Stimulated activated CD4-positive, alpha-beta T cell treated with anti-CD3 and anti-CD28 coated beads, Interleukin-4, amount 100 ng/mL, for 48 hours (primary cell): ENCODE measurements at places on chromosomes 2 and 18.

DNA sequence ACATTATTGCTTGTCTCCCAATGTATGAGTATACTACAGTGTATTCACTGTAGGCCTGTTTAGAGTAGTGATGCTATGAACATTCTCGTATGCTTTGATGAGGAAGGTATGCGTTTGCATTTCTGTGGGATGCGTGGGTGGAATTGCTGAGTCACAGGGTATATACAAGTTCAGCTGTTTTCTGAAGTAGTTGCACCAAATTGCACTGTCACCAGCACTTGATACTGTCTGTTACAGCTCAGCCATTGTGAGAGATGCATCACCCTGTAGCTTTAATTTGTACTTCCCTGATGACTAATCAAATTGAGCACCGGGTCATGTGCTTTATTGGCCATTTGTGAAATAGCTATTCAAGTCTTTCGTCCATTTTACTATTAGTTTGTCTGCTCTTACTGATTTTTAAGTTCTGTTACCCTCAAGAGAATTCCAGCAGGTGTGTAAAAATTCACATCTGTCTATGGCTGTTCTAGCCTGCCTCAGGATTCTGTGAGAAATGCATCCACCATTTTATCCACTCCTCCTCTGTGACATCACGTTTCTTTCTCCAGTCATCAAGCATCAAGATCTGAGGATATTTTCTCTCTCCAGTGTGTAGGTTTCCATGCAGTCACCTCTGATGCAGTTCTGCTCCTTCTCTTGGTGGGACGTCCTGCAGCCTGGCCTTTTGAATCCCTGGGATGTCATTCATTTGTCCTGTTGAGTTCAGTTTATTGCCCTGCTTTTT is 72.5 kb downstream of the DGKD start:
- DNase-seq, result peak; percentile 58

DNA sequence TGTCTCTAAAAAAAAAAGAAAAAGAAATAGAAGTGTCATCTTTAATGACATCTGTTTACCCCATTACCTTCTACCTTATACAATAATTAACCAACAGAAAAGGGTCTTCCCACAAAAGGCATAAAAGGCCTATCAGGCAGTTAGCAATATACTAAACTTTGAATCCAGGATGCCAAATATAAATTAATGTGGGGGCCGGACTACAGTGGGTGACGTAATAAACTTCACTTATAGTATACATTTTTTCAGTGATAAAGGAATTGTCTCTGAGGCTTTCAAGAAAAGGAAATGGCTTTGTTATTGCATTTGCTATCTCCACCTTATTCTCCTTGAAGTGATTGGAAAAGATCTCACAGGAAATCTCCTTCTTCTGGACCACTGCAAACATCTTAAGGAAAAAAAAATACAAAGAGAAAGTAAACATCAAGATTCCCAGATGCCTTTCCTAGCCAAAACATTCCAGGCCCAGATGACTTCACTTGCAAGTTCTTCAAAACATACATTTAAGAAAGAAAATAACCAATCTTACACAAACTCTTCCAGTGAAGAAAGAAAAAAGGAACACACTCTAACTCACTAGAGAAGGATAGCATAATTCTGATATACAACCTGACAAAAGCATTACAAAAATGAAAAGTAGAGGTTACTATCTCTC is 126.2 kb upstream of the CAB39 start:
- DNase-seq, result no peak

DNA sequence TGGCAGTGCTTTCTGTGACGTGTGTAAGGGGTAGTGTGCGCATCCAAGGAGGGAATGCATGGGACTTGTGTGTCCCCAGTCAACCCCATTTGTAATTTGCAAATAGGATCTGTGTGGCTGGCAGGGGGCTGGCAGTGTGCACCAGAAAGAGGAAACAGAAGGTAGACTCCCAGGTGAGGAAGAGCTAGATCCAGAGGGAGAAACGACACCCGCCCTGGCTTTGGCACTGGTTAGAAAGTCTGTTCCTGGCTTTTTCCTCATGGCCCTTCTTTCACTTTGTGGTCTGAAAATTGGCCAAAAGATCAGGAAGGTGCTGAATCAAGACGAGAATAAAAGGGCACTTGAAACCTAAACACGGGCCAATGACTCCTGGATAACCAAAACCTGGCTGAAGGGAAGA is 33.3 kb downstream of the PRKCE start:
- DNase-seq, result no peak

- no peak for DNase-seq
Observed at GRCh38 chr2:14816069-14817060, 183.8 kb downstream of the LRATD1 start.

GRCh38 chr2:178195390-178196166 is 1.3 kb downstream of the OSBPL6 start:
- no peak for DNase-seq

GRCh38 chr2:45769056-45769455 is 117.6 kb downstream of the PRKCE start:
- no peak for DNase-seq

- no peak for DNase-seq
Observed at GRCh38 chr2:128347701-128348539, 29.3 kb upstream of the HS6ST1 start.

DNA sequence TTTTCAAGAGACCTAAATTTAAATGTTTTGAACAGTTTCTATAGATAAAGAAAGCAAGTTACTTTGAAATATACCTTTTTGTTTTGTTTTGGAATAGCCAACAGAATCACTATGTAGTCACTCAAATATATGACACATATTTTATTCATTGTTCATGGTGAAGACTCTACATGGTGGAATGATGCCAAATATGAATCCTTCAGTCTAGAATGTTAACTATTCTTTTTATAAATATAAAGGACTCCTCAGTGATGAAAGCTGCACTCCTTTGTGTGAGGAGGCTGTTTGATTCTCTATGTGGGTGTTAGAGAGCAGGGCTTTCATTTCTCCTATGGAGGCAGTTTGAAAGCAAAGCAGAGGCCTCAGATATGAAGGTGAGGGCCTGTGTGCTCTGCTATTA is 396.4 kb upstream of the LRRTM1 start:
- DNase-seq, result no peak

DNA sequence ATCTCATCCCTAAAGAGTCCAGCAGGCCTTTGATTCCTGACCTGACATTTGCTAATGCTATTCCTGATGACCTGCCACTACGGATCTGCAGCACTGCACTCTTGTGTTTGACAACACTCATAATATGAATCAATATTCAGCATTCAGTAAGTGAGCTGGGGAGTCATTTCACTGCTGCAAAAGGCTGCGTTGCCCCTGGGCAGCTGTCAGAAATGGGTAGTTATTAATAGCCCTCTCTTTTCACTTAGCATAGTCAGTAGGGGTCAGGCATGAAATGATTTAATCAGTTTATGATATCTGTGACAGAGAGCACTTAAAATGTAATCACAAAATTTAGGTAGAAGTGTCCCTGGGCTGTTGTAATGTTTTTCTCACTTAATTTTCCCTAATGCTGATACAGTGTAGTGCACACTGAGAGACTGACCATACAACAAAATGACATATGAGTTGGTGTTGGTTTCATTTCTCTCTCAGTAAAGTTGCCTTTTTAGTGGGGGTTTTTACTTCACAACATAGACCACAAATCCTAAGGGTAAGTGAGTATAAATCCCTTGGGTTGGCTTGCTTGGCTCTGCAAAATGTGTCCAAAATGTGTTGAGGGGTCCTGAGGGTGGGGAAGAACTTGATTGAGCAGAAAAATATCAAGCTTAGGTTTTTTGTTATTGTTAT is 184.8 kb downstream of the CAMKMT start:
- no peak for DNase-seq

DNA sequence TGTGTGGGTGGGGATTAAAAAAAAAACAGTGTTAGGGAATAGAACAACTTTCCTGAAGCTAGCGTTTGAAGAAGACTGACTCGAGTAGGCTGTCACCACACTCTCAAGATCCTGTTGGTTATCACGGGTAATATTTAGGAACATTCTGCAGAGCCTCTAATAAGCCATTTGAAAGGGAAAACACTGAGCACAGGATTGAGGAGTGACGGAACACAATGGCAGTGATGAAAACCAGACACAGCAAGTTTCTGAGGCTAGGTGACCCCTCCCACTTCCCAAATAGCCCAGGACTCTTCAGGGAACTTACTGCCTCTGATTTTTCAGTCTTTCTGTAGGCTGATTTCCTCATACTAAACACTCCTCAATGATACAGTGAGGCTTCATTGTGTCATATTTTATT is 88.2 kb upstream of the TMEM200C start:
- DNase-seq, result no peak

- DNase-seq, result no peak
Observed at GRCh38 chr2:165691615-165692014, 102.4 kb downstream of the GALNT3 start.

DNA sequence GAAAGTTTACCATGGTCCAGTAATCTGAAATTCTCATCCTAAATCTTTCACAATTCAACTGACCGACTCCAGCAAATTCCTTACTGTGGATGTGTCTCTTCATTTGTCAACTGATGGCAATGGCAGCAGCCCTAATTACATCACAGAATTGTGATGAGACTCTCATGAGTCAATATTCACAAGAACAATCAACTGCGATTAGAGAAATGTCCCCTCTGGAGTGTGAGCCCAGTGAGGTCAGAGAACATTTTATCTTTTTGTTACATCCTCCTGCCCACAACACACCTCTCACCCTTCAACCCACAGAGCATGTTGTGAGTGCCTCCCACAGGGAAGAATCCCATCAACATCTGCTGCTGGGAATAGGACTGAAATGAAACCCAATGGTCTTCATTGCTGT is 73.6 kb downstream of the CD226 start:
- no peak for DNase-seq

- DNase-seq, result no peak
Observed at GRCh38 chr2:101330253-101330933, 21.9 kb upstream of the RNF149 start.

DNA sequence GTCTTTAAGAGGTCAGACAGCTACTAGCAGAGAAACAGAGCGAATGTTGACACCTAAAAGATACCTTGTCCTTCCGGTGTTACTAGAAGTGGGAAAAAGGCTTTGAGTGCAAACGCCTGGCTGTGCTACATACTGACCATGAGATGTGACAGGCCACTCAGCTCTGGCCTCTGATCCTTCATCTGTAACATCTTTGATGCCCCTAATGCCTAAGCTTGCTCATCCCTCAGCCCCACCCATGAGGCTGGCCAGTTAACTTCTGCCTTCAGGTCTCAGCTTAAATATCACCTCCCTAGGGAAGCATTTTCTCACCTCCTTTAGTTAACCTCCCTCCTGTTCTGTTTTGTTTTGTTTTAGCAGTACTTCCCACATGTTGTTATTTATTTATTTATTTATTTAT is 15.9 kb downstream of the EPAS1 start:
- DNase-seq, result no peak

- DNase-seq, result no peak
Observed at GRCh38 chr2:157592374-157592773, 36.3 kb downstream of the ACVR1C start.

DNA sequence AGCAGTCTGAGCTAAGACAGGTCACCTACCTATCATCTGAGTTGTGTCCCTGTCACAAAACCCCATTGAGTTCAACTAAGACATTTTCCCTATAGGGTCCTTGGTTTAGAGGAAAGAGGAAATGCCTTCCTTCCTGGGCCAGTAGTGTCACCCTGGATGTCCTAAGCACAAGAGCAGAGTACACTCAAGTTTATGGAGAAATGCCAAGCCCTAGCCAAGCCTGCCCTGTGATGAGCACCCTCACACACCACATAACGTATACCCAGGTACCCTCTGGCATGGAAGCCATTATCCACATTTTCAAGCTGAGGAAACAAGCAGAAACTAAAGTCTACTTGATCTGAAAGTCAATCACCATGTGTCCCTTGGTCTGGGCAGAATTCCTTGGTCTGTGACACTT is 37.3 kb downstream of the SUCLG1 start:
- DNase-seq, result no peak

GRCh38 chr2:148670773-148671172 is 26.2 kb downstream of the EPC2 start:
- no peak for DNase-seq
